ENCODE measurements at places on chromosomes 7 and 10.

GRCh38 chr7:140924019-140924820, 509 bp downstream of the BRAF start:
- peak; percentile 63 for DNase-seq

DNA sequence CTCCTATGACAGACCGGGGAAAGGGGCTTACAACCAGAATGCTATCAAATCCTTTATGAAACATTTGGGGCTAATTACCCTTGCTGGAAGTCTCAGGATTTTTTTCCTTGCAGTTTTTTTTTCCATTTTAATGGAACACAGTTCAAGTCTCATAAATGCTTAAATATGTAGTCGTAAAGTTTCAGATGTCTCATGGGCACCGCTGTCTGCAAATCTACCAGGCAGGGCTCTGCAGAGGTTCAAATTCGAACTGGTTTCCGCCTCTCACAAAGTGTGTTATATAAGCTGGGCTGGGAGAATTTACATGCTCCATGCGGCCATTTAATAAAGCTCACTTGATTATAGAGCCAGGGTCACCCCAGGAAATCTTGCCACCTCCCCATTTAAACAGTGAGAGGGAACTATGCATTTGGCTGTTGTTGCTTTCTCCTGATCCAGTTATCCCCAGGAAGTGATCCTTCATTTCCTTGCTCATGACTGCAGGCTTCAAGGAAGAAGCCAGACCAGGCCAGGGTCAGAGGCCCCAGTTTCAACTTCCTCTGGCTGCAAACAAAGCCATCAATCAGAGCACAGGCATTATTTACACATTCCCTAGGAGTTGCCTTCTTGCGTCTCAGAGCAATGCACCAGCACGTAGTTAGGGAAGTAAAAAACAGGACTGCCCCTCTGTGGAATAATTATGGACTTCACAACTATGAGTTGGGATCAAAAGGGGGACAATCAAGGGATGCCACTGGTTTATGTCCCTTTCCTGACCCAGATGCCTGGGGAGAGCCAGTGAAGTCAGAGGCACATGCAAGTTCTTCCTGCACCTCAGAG, 358.8 kb downstream of the PRPF18 start:
- DNase-seq: peak; percentile 58

- DNase-seq: no peak
These were observed 136.2 kb upstream of the NRBF2 start for GRCh38 chr10:62996925-62997324.

GRCh38 chr10:5546891-5547680, 22.3 kb downstream of the CALML3 start:
- peak; percentile 16 for DNase-seq

DNA sequence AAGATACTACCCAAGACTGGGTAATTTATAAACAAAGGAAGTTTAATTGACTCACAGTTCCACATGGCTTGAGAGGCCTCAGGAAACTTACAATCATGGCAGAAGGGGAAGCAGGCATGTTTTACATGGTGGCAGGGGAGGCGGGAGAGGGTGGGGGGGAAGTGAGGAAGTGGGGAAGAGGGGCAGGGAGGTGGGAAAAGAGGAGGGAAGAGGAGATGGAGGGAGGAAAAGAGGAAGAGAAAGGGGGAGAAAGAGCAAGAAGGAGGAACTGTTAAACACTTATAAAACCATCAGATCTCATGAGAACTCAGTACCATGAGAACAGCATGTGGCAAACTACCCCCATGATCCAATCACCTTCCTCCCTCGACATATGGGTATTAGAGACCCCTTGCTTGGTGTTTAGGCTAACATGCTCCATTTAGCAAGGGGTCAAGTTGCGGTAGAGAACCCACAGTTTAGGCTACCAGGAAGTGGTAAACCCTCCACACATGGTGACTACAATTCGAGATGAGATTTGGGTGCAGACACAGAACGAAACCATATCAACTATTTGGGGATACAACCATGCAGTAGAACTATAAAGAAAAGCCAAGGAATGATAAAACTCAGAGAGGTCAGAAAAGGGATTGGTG, 3.5 kb upstream of the LMBR1 start:
- DNase-seq: no peak

GRCh38 chr10:88028654-88029053, 165.2 kb downstream of the PTEN start:
- DNase-seq: no peak

DNA sequence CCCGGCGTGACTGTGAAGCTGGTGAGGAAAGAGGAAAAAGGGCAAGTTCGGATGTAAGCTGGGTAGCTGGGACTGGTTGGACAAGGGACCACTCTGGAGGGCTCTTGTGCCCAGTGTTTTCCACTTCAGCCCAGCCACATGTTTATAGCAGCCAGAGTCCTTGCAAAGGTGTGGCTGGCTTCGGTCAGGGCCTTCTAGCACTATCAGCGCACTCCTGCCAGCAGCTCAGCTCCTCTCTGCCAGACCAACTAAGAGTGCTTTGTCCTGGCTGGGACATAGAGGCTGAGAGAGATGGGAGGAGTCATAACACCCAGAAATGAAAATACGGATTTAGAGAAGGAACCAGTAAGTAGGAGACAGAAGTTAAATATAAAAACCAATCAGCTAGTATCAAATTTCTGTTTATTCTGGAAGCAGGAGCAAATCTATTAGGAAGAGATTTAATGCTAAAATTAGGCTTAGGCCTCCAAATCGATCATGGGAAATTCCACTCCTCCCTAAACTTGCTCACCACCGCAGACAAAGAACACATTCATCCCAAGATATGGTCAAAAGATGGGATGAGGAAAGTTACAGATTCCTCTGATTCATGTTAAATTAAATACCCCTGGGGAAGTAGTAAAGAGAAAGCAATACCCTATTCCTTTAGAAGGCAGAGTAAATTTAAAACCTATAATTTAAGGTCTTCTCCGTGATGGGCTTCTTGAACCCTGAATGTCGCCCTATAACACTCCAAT, 135.0 kb downstream of the RALA start:
- DNase-seq: no peak

GRCh38 chr10:86391986-86392722, 25.6 kb upstream of the GRID1 start:
- DNase-seq: no peak

DNA sequence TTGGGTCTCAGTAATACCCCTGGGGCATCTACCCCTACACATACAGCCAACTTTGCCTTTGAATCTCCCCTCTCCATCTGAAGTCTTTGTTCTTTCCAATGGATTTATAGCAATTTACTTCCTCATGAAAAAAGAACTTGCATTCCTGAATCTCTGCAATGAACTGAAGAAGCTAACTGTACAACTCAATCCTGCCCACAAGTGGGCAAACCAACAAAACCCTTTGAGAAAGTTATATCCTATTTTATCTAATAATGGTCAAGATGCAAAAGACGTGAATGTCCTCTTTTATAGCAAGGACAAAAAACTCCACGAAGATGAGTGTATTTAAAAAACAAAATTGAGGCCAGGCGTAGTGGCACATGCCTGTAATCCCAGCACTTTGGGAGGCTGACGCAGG, 991.3 kb downstream of the LRMDA start:
- no peak for DNase-seq

DNA sequence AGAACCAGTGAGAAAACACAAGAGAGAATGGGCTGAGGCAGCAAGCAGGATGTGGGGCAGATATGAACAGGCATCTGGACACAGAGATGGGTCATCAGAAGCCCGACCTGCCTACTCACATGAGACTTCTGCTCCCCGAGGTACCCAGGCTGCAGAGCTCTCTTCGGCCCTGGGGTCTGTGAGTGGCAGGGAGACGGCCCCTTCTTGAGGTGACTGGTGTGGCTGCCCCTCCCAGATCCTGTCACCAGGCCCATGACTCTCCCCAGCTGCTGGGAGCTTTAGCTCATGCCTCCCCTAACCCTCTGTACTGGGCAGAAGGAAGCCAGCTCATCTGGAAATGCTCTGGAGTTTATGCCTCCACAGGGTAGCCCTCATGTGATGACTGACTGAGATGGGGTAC, 157.6 kb upstream of the PCBD1 start:
- no peak for DNase-seq

DNA sequence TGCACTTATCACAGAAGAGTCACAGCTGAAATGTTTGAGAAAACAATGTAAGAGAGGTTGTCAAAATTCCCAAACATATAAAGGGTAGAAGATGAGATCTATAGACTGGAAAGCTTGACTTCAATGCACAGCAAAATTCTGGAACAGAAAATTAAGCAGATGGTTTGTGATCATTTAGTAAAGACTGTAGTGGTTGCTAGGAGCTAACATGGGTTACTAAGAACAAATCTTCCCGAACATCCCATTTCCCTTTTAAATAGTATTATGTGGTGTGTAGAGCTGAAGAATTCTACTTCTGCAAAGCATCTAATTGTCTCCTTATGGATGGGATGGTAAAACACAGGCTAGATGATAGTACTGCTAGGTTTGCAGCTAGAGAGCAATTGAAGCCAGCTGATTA, 312.3 kb downstream of the CAMK1D start:
- DNase-seq: no peak

- DNase-seq: no peak
These were observed 211.1 kb downstream of the GALNT17 start for GRCh38 chr7:71343039-71343438.

- no peak for DNase-seq
These were observed 5.1 kb downstream of the ZCCHC24 start for GRCh38 chr10:79440281-79440680.

DNA sequence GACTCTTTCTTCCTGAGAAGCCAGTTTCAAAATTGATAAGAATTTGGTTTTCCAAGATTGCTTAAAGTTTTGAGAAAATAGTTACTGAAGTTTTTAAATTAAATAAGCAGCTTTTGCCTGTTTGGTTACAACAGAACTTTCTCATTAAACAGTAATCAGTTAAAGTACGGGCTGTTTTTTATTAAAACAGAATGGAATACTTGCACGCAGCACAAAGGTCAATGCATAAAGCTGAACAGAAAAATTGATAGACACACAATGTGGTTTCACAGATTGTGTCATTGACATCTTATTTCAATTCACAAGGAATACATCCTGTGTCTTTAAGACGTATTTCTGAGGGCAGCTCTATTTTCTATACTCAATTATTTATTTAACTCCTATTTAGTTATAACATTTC, 192.2 kb downstream of the PRKG1 start:
- DNase-seq: no peak

DNA sequence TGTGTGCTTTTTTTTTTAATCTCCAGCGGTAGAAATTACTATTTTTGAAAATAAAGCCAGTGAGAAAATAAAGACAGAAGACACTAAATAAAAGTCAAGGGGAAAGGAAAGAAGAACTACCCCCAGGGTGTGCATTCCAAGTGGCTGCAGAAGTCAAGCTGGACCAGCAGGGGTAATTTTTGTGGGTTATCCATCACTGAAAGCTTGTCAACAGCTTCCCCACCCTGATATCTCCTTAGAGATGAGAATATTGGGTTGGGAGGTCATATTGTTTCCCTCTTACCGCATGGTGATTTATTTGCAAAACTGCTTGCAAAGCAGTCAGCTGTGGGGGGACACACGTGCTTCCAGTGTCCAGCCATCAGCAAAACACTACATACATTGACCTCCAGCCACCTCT, 46.4 kb downstream of the FAM107B start:
- DNase-seq: no peak

- peak; percentile 91 for DNase-seq
These were observed 809 bp downstream of the C10orf143 start for GRCh38 chr10:130109796-130110245.

DNA sequence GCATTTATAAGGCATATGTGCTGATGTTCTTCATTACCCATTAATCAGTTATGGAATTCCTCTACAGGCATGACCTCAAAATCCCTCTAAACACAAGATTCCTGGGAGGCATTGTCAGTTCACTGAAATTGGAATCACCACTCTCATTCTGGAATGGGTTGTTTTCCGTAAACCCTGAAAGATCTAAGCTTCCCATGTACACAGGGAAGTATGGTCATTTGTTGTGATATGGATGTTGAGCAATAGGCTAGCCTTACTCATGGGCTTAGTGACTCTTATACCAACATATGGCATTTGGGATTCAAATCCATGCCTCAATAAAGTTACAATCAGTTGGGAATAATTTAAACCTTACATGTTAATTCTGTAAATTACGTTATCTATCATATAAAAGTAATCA, 258.0 kb downstream of the XPNPEP1 start:
- DNase-seq: no peak

DNA sequence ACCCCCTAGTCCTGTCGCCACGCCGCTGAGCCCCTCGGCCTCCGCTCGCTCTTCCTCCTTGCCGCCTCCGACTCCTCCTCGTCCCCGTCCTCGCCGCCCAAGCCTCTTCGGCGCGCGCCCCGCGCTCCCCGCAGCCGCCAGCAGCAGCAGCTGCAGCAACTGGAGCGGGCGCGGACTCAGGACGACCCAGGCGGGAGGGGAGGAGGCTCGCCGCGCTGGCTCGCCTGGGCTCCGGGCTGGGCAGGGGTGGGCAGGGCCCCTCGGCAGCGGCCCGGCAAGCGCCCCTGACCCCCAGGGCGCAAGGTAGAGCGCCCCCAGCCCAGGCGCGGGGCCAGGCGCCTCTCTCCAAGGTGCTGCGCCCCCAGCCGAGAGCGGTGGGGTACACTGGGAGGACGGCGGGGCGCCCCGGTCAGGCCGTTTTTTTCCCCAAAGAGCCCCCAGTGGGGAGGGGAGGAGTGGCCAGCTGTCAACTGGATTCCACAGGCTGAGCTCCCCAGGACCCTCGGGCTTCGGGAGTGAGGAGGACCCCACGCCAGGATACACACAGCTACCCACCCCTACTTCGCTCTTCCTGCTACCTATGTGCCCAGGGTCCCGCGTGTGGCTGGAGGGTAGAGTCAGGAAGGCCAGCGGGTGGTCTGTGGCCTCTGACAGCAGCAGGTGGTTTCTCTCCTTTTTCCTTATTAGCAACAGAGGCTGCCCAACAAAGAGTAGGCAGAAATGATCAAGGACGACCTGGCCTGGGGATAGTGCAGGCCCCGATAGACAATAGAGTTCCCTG, 903 bp upstream of the KCNMA1 start:
- DNase-seq: peak; percentile 51

GRCh38 chr7:98456866-98457265, 56.0 kb upstream of the BAIAP2L1 start:
- no peak for DNase-seq

GRCh38 chr7:871900-872537, 4.3 kb upstream of the GET4 start:
- DNase-seq: no peak

DNA sequence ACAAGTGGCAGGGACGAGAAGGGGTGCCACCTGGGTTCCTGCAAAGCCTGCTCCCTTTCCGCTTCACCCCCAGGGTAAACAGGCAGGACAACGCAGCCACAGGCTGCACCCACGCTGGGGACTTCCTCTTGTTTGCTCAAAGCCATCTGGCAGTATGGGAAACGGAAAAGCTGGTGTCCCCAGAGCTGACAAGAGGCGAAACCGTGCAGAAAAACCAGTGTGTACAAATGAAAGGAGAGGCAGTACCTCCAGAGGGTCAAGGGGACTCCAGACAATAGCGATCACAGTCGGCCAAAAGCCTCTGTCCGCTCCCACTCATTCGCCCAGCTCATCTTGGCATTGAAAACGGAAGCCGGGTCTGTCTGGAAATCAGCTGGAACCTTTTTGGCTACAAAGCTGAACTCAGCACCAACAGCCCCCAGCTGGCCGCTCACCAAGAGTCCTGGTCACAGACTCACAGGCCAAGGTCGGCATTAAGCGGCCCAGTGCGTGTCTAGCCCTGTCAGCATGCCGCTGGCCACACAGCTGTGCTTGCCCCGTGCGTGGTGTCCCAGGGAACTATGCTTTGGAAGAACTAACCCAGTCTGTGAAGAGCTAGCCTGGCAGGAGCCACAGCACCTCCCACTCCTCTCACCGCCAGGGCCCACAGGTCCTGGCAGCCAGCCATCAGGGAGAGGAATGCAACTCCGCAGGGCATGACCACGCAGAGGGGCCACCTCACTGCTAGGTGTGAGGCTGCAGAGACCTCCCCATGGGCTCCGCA, 10.4 kb downstream of the TNS3 start:
- DNase-seq: peak; percentile 94

GRCh38 chr10:74841265-74841973, 15.0 kb downstream of the KAT6B start:
- DNase-seq: no peak
